ENCODE measurements at places on chromosomes 12 and 14. TPM values are rescaled to one million over a fixed set of nuclear protein-coding genes. Genes with fewer than 3 reads are reported as not detected.

The GRIN2B gene
- under 0.01 TPM for total RNA-seq

The JKAMP gene
- total RNA-seq = 48.8 TPM

The RIMKLB gene
- 24.7 TPM for total RNA-seq

The RNF212B gene
- total RNA-seq = not detected

The OASL gene
- total RNA-seq = 0.51 TPM

The ALDH1L2 gene
- 2.9 TPM for total RNA-seq

The PLEKHG7 gene
- total RNA-seq = not detected

The PPM1H gene
- total RNA-seq = 0.09 TPM

The PLEKHH1 gene
- total RNA-seq = 6.3 TPM

The NKX2-1 gene
- total RNA-seq = 9.1 TPM

The MIPOL1 gene
- 8.4 TPM for total RNA-seq

Data from airway epithelial cell (primary cell).